ENCODE measurements at places on chromosomes 2 and 18.

DNA sequence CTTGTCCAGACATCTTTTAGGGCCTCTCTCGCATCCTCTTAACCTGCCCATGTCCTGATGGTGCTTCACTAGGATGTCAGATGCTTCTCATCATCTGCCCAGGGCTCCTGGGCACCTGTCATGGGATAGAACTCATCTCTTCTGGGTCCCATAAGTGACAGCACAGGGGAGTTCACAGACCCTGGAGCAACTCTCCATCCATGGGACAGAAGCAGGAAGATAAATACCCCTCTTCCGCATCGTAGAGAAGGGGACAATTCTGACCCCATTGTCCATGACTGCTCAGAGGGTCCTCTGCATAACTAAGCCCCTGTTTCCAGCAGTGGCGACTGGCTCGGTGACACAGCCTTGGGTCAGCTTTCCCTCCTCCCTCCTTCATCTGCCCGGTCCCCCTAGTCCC, 82.3 kb downstream of the TWIST2 start:
- DNase-seq, result no peak

DNA sequence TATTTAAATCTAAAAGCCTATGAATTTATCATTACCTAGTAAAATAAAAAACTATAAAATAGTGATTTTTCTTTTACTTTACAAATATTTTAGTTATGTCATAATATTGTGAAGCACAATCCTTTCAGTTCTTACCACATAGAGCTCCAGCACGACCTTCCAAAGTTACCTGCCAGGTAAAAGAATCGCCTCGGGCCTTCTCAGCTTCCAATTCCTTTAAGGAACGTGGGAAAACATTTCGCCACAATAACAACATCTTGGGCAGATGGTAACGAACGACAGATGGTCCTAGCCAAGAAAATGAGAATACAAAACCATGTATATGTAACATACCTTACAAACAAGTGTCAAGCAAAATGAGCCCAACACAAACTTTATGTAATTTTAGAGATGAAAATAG, 23.7 kb downstream of the HEATR5B start:
- DNase-seq, result no peak

- DNase-seq, result no peak
Observed at GRCh38 chr2:164538240-164538866, 82.9 kb downstream of the GRB14 start.

DNA sequence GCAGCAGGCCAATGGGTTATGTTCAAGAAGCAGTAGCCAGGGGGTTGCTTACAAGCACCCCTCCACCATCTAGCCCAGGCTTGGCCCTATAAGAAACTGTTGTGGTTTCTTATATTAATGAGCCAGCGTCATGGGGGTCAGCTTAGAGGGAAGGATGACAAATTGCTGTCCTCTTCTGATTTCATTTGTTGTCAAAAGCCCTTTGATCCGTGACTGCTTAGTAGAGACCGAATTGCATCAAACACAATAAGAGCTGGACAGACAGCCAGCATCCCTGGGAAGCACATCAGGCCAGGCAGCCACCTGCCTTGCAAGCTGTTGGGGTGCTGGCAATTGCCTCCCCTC, 206.6 kb upstream of the SETBP1 start:
- no peak for DNase-seq

DNA sequence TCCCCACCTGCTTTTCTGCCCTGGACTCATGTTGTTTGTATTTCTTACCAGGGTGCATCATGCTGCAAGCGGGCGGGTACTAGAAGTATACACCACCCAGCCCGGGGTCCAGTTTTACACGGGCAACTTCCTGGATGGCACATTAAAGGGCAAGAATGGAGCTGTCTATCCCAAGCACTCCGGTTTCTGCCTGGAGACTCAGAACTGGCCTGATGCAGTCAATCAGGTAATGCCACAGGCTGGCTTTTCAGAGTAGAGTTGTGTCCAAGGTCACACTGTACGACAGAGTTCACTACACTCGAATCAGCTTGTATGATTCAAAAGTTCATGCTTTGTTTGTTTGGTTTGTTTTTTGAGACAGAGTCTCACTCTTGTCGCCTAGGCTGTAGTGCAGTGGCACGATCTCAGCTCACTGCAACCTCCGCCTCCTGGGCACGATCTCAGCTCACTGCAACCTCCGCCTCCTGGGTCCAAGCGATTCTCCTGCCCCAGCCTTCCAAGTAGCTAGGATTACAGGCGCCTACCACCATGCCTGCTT, 19.4 kb downstream of the SRSF7 start:
- no peak for DNase-seq

DNA sequence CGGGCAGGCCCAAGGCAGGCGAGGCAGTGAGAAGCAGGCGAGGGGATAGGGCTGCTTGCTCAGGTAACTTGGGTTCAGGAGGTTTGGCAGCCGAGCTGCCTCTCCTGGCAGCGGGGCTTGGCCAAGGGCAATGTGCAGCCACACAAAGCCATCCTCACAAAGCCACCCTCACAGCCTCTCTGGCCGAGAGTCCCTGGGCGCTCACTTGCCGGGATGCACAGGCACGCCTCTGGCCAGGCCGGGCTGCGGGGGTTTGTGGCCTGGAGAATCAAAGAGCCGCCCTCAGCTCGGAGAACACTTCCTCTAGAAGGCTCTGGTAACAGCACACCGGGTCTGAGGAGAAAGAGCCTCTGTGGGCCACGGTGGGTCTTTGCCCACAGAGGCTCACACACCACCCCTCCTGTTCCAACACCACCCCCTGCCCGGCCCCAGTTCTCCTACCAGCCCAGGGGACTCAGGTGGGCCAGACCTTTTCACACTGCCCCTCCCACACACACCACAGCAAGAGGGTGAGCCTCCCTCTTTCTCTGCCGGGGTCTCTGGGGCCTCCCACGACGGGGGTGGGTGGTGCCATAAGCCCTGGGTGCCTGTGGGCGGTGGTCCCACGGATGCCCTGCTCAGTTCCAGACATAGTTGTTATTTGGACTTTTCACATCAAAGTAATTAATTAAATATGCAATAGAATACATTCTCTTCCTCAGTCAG, 186.9 kb downstream of the ZFP36L2 start:
- DNase-seq, result no peak

GRCh38 chr2:19684516-19684915, 217.3 kb downstream of the TTC32 start:
- DNase-seq, result no peak

DNA sequence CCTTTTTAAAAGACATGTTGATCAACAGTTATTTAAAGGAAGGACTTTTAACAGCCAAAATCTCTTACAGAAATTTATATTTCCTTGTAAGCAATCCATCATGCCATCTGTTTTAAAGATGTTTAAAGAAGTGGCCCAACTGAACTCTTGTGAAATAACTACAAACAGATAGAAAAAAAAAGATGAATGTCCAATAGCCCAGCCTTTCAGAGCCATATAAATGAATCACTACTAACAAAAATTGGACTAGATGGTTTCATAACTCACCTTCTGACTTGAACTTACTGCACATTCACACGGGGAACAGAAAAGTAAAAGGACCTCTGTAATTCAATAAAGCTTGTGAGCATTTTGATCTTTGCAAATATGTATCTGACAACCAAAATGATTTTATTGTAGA, 319.0 kb upstream of the CHAC2 start:
- no peak for DNase-seq

- no peak for DNase-seq
Observed at GRCh38 chr18:77071061-77071460, 61.5 kb downstream of the MBP start.

DNA sequence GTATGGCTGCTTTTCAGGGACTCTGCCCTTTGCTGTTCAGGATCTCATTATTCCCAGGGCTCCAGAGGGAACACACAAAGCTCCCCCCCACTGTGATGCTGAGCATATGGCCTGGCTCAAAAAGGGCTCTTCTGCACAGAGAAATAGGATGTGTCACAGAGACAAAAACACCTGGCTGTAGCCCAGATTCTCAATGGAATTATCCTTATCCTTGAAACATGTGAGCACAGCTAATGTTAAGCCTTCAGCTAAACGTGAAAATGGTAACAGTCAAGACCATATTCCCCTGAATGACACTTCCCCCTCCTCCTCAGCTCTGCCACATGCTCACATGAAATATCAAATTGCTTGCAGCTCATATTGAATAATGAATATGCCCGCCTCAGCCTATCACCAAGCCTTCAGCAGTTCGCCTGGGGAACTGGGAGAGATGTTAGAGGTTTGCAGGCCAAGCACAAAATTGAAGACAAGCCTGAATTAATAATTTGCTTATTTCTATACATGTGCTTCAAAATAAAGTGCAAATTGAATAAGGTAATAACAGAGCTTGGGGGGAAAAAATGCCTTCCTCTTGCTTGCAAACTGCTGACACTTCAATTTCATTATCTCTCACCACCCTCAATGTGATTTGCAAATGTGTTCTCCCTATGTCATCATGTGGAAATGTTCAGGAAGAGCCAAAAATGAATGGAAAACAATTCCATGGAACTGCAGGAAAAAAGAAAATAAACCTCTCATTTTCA, 181.0 kb upstream of the HNRNPA3 start:
- no peak for DNase-seq

DNA sequence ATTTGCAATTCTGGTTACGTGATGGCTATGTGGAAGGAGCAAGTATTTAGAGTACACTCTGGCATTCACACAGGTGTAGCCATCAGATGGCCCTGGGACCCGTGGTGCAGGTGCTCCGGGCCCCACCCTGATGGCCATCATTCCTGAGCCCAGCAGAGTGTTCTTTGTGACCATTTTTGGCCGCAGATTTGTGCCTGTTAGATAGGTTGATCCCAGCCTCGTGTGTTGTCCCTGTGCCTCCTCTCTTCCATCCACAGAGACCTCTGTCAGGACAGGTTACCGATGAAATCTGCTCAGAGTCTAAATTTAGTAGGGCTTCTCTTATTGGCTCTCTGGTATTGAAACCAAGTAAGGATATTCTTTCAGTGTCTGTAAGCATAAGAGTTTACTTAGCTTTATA, 33.9 kb downstream of the MAPRE2 start:
- no peak for DNase-seq

DNA sequence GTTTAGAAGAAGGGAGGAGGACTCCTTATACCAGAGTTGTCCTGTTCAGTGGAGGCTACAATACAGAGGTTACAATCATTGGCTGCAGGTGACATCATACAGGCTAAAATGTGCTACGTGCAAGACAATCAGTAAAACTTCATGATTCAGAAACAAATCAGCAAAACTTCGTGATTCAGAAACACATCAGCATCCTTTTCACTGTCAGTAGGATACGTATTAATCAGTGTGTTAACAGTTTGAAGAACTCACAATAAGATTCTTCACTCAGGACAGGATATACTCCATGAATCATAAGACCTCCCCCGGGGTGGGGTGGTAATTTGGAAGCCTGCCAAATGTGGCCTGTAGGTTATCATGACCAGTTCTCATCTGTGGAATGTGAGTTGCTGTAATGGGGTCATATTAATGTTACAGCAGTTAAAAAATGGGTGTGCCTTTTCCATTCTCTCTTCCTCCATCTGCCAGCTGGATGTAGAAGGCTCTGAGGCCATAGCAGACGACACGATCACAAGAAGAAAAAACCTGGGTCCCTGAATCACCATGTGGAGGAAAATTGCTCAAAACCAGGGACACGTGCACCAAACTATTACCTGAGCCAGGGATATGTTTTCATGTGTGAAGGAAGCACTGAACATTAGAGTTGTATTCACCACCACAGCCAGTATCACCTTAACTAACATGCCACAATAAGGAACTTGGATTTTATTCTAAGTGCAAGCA, 134.8 kb upstream of the CREB1 start:
- DNase-seq, result no peak

GRCh38 chr2:26556309-26557243, 78.7 kb upstream of the OTOF start:
- DNase-seq, result no peak

DNA sequence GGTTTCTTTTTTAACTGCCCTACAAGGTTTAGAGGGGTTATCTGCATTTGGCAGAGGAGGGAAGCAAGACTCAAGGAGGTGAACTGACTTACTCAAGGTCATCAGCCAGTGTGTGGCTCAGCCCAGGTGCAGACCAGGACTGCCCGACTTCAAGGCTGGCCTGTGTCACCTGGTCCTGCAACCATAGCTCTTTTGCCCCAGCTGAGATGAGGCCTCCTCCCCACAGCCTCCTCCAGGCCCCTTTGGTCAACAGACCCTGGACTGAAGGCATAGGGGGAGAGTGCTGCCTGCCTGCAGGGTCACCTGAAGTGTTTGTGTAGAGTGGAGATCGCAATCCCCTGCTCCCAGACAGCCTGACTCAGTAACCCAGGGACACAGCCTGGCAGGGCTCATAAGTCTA, 168.5 kb upstream of the GLI2 start:
- DNase-seq, result no peak

- no peak for DNase-seq
Observed at GRCh38 chr2:190628591-190629319, 20.1 kb upstream of the NAB1 start.

GRCh38 chr2:176114120-176114929, 2.3 kb upstream of the HOXD10 start:
- DNase-seq, result no peak

GRCh38 chr2:43190311-43191052, 35.9 kb downstream of the ZFP36L2 start:
- no peak for DNase-seq

- no peak for DNase-seq
Observed at GRCh38 chr2:59957504-59957903, 596.0 kb downstream of the BCL11A start.

- no peak for DNase-seq
Observed at GRCh38 chr2:216243026-216243425, 129.3 kb downstream of the MARCHF4 start.

DNA sequence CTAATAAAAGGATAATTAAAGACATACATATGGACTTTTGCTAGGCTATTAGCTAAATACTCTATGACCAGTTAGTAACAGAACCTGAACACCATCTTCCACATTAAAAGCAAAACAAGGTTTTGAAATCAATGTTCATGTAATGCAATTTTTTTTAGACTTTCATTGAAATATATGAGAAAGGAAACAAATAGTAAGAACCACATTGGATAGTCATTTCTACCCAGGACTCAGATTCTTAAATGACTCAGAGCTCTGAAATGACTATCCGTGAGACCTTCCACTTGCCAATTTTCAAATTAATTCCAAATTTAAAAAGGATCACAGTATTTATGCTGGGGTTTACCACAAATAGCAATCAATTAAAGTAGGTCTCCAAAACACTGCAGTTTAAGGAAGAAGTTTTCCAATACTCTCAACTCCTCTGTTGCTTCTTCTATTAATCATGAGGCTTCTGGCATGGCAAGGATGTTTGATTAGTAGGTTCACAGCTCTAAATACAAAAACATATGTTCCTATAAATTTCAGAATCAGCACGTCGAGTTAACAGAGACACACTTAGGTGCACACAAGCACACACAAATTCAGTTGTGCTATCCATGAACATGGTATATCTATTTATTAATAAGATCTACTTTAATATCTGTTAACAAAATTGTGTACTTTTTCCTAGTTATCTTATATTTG, 841.0 kb downstream of the RNF144A start:
- no peak for DNase-seq
